T-helper 17 cell (primary cell): ENCODE measurements at places on chromosomes 11 and 22.

GRCh38 chr11:123484448-123484847, 54.4 kb downstream of the GRAMD1B start:
- no peak for DNase-seq
- H3K27me3 ChIP-seq, result no peaks in the 10 kb centered on the region
- no peak overlapping the region for H3K4me3 ChIP-seq
- peak overlapping the region; percentile 21 for H3K27ac ChIP-seq
- peaks cover 12% of the 10 kb centered on the region for H3K4me1 ChIP-seq
- H3K36me3 ChIP-seq, result peaks cover 4% of the 10 kb centered on the region

DNA sequence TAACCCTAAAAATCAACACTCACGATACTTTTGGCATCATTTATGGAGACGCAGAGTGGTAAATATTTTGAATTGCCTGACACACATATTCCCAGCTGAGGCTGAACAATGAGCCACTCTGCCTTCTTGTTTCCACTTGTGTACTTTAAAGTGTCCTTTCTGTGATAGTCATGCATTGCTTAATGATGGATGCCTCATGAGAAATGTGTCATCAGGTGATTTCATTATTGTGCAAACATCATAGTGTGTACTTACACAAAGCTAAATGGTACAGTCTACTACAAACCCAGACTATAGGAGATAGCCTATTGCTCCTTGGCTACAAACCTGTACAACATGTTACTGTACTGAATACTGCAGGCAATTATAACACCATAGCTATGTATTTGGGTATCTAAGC, 44.2 kb downstream of the MRE11 start:
- no peaks in the 10 kb centered on the region for H3K27me3 ChIP-seq
- H3K36me3 ChIP-seq, result peaks cover 9% of the 10 kb centered on the region
- peaks cover 2% of the 10 kb centered on the region for H3K4me1 ChIP-seq

- peaks cover 3% of the 10 kb centered on the region for H3K36me3 ChIP-seq
- no peak for DNase-seq
- H3K27me3 ChIP-seq, result no peaks in the 10 kb centered on the region
- H3K4me1 ChIP-seq, result peaks cover 28% of the 10 kb centered on the region
- peak overlapping the region; percentile 90 for H3K4me3 ChIP-seq
Observed at GRCh38 chr11:67389477-67389876, 2.3 kb upstream of the RAD9A start.

DNA sequence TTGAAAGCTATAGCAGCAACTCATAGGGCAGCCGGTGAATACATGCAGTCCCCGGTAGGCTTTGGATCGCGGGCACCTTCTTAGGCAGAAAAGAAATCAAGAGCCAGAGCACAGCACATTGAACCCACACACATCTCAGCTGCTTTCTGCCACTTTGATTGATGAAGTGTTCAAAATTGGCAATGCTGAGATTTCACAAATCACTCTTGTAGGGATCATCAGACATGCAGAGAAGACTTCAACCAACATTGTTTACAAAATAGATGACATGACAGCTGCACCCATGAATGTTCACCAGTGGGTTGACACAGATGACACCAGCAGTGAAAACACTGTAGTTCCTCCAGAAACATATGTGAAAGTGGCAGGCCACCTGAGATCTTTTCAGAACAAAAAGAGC, 350.2 kb upstream of the ARHGAP42 start:
- no peaks in the 10 kb centered on the region for H3K27me3 ChIP-seq
- no peak for DNase-seq
- no peaks in the 10 kb centered on the region for H3K4me1 ChIP-seq
- H3K4me3 ChIP-seq, result no peak overlapping the region
- no peaks in the 10 kb centered on the region for H3K36me3 ChIP-seq

DNA sequence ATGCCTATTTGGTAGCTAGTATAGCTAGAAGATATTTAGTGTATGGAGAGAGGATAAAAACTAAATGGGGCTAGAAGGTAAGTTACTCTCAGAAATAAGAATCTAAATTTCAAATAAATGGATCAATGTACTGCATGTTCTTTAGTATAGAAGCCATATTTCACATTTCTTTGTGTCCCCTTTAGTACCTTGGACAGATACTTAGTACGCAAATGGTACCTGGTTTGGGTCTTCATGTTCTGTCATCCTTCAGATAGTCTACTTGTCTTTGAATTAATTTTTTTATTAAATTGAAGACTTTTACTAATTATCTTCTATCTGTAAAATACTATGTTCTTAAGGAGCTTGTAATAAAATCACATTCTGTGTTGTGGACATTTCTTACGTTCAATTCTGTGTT, 26.3 kb upstream of the RBMXL2 start:
- H3K4me1 ChIP-seq, result peaks cover 4% of the 10 kb centered on the region
- DNase-seq, result no peak
- H3K4me3 ChIP-seq, result no peak overlapping the region
- H3K36me3 ChIP-seq, result no peaks in the 10 kb centered on the region
- H3K27ac ChIP-seq, result no peak overlapping the region
- peaks cover 27% of the 10 kb centered on the region for H3K27me3 ChIP-seq

- peaks cover 62% of the 10 kb centered on the region for H3K27me3 ChIP-seq
- peaks cover 10% of the 10 kb centered on the region for H3K36me3 ChIP-seq
- no peak overlapping the region for H3K4me3 ChIP-seq
Observed at GRCh38 chr11:134538742-134539141, 126.7 kb upstream of the B3GAT1 start.

DNA sequence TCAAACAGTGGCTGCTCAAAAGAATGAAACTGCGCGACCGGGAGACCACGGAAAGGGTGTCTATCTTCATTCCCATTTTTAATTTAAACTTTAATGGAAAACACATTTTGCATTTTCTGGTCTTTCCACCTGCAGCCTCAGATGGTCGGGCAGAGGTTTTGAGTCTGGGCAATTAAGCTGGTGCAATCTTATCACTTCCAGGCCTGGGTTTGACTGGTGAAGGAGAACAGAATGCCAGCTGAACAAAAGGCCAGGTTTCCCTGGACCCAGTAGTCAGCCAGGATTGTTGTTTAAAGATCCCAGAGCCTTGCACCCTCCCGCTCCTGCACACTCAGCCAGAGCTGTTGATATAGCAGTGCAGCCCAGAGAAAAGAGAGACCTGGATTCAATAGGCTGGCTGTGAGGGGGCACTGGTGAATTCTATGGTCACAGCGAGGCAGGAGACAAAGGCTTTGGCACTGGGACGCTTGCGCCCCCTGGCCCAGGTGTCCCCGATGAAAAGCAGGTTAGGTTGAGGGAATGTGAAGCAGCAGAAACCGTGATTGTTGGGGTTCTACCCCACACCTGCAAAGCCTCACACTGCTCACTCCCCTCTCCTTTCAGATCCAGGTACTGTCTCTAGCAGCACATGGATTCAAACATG, 83.6 kb downstream of the FLI1 start:
- no peak overlapping the region for H3K4me3 ChIP-seq
- H3K36me3 ChIP-seq, result peaks cover 17% of the 10 kb centered on the region
- no peak for DNase-seq
- H3K27ac ChIP-seq, result peak overlapping the region; percentile 47

GRCh38 chr11:117473481-117474091, 145.9 kb downstream of the CEP164 start:
- H3K27ac ChIP-seq, result no peak overlapping the region
- H3K36me3 ChIP-seq, result no peaks in the 10 kb centered on the region
- no peak for DNase-seq
- peaks cover 5% of the 10 kb centered on the region for H3K4me1 ChIP-seq
- no peak overlapping the region for H3K4me3 ChIP-seq

DNA sequence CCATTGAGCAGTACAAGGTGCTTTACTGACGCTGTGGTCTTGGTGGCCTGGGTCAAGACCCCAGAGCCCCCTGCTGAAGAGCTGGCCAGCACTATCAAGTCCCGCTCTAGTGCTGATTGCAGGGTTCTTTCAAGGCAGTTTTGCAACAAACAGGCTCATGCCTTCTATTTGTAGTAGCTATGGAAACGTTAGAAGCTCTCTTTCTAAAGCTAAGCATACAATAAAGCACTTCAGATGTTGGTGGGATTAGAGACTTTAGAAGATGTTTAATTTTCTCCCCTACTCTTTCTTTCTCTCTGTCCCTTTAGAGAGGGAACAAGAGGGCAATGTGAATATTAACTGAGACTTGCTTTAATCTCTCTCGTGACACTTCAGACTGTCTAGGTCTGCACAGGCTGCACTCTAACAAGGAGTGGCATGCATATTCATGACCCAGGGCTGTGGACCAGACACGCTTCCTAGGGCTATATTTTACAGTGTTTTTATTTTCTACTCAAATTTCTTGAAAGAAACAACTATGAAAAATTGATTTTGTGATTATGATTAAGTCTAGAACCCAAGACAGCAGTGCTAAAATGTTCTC, 138.6 kb downstream of the WNT7B start:
- peaks cover 13% of the 10 kb centered on the region for H3K36me3 ChIP-seq
- no peak overlapping the region for H3K4me3 ChIP-seq
- DNase-seq, result no peak
- no peak overlapping the region for H3K27ac ChIP-seq
- peaks cover 8% of the 10 kb centered on the region for H3K4me1 ChIP-seq

GRCh38 chr11:122853971-122854446, 15.7 kb downstream of the CRTAM start:
- H3K4me1 ChIP-seq, result peaks cover 21% of the 10 kb centered on the region
- H3K4me3 ChIP-seq, result no peak overlapping the region
- H3K36me3 ChIP-seq, result peaks cover 2% of the 10 kb centered on the region
- H3K27ac ChIP-seq, result no peak overlapping the region
